GM23248 (cell line): ENCODE measurements at places on chromosomes 7 and 10.

DNA sequence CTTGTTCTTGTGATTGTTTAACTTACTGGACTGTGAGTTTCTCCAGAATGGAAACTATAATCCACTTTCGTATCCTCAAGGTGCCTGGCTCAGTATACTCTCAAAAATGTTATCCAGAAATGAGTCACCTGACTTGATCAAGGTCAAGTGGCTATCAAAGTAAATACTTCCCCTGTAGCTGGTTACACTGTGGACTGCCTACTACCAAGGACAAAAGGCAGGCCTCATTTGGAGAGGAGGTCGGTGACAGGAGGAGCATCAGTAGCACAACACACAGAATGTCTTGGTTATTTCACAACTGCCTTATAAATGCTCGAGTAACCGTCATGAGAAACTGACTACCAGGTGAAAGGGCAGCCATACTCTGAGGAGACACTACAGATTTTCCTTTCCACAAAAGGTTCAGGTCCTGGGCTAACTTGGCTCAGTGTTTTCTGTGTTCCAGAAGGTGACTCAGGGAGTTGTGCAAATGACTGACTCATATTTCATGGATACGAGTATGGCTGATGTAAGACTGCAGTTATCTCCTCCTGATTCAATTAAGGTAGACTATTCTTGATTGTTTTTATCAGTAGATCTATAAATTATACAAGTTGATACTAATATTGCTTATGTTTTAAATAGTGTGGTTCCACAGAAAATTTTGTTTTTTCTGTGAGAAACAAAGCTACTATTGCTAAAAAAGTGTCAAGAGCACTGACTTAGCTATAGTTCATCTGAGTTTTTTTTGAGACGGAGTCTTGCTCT, 4.2 kb upstream of the CCNY start:
- DNase-seq = peak; percentile 96

DNA sequence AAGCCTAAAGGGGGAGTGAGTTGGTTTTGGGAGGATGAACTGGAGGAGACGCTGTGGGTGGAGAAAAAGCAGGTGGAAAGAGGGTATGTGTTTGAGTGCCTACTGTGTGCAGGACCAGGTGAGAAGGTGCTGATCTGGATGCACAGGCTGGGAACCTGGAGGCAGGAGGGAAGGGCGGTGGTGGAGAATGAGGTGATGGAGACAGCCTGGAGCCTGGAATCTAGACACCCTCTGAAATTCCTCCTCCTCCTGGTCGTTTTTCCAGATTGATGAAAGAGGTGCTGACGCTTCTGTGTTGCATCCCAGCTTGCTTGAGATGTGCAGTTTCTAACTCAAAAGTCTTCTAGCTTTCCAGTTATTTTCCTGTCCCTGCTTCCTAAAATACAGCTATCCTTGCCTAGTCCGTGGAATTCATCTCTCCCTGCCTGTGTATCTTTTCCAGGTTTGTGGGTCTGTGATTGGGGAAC, 67.5 kb downstream of the LRMDA start:
- peak; percentile 21 for DNase-seq

DNA sequence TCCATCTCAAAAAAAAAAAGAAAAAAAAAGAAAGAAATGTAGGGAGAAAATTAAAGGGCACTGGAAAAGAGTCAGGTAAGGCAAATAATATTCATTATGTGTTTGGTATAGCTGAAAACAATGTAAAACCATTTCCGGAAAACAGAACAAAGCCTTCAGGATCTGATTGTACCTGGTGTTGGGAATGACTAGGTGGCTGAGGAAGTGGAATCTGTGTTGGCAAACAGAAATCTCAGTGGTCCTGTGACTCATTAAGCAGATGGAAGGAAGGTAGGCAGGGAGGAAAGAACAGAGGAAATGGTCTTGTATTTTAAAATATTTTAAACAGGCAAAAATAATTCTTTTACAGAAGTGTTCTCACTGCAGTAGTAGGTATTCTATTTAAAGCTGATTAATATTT, 55.7 kb upstream of the GATA3 start:
- no peak for DNase-seq

- no peak for DNase-seq
Measured at GRCh38 chr10:121242741-121243608, 355.3 kb downstream of the FGFR2 start.

DNA sequence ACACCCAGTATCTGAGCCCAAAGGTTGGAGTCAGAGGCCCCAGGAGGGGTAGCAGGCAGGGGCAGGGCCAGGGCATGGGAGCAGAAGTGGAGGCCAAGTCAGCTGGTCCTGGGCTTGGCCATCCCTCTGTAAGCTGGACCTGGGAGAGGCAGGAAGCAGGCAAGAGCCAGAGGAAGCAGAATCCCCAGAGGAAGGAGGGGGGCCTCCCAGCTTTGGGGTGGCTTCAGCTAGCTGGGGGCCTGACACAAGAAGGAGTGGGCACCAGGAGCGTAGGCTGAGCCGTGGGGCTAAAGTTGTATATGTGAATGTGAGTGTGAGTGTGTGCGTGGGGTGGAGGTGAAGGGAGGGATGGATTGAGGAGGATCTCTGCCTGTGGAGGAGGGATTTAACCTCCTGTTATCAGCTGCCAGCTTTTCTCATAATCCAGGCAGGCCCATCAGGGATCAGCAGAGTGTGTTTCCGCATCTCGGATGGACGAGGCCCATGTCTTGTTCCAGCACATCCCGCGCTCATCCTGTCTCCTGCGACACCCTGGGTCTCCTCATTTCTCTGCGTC, 54.0 kb downstream of the NEURL1 start:
- no peak for DNase-seq

DNA sequence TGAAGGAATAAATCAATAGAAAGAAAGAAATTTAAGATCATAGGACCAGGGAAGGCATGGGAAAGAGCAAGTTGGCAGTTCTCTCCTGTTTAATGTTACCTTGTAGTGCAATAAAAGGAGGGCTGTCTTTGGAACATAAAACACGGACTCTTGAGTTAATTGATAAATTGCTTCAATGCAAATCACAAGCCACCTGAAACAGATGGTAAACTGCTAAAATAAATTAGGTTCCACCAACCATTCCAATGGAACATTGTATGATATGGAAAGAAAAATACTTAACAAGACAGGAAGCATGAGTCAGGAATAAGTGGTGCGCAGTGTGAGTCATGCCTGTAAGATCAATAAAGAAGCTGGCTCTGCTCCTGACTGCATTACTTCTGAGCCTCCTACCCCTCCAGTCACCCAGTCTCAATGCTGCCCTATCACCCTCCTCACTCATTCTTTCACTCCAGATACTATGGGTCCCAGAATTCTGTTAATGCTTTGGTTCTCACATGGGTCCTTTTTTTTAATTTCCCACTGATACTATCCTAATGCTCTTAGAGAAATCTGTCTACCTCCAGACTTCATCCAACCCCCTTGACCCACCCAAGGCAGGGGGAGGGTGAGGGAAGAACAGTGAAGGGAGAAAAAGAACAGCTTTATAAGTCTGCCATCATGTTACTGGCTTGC, 78.9 kb downstream of the LRRC17 start:
- DNase-seq = peak; percentile 97
